ENCODE measurements at places on chromosomes 2 and 18.

DNA sequence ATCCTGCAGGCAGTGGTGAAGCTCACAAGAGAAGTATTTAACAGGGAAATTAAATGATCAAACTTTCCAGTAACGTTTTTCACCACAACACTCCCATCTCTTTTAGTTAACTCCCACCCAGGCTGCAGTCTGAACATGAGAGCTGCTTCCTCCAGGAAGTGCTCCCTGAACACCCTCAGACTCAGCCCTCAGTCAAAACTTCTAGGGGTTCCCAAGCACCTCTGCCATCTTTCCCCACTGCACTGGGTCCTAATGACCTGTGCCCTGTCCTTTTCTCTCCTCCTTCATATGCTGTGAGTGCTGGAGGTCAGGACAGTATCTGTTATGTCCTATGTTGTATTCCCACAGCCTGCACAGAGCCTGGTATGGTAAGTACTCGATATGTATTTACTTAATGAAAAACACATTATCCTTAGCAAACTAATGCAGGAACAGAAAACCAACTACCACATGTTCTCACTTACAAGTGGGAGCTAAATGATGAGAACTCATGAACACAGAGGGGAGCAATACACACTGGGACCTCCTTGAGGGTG is 49.2 kb upstream of the ASPRV1 start:
- DNase-seq = no peak

- no peak for DNase-seq
These were observed 62.5 kb upstream of the POMC start for GRCh38 chr2:25230948-25231311.

DNA sequence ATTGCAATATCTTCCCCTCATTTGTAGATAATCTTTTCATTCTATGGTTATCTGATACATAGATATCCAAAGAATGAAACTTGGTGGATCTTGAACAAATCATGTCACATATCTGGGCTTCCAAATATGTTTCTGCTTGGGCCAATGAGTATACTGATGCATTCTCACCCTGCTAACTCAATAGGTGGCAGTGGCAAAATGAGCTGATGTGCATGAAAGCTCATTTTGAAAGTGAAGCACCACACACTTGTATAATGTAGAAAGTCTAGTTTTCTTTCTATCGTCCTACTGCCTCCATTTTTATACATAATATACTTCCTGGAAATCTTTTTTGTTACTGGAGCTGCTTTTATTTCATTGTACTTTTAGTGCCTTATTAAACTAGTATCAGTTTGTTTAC is 208.2 kb downstream of the PRKCE start:
- DNase-seq = no peak

DNA sequence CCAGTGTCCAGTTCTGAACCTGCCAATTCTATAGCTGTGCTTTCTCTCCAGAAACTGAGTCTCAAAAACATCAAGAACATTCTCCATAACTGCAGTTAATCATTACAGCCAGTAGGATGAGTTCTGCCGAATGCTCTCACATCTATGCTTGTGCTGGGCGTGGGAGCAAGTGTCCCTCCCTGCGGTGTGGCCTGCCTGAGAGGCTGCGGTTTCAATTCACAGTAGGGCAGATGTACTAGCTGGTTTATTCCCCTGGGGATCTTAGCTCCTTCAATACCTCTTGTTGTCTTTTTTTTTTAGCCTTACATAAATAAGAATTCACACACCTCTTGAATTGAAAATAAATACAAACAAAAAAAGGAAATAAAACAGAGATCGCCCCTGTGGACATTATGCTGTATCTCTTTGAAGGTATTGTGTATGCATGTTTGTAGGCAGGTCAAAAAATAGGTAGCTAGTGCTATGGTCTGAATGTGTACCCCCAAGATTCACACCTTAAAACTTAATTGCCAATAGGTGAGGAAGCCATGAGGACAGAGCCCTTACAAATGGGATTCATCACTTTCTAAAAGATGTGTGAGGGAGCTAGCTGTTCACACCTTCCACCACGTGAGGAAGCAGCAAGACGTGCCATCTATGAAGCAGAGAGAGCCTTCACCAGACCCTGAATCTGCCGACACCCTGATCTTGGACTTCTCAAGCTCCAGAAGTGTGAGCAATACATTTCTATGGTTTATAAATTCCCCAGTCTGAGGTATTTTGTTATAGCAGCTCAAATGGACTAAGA is 74.3 kb downstream of the BCL2L11 start:
- no peak for DNase-seq

DNA sequence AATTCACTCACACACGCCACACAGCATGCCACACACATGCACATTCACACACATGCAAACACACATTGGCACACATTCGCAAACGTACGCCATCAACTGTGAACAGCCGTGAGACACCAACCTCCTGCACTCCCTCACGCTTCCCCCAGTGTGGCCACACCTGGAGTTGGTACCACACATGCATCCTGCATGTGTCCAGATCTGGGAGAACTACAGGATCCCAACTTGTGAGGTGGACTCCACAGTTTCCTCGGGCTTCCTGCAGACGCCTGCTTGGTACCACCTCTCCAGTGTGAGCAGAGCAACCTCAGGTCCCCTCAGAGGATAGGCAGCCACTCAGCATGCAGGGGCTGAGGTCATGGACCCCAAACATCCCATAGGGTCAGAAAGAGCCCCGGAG is 239.0 kb downstream of the EIPR1 start:
- no peak for DNase-seq

- DNase-seq = no peak
These were observed 5.7 kb downstream of the ARMC9 start for GRCh38 chr2:231204146-231204545.

DNA sequence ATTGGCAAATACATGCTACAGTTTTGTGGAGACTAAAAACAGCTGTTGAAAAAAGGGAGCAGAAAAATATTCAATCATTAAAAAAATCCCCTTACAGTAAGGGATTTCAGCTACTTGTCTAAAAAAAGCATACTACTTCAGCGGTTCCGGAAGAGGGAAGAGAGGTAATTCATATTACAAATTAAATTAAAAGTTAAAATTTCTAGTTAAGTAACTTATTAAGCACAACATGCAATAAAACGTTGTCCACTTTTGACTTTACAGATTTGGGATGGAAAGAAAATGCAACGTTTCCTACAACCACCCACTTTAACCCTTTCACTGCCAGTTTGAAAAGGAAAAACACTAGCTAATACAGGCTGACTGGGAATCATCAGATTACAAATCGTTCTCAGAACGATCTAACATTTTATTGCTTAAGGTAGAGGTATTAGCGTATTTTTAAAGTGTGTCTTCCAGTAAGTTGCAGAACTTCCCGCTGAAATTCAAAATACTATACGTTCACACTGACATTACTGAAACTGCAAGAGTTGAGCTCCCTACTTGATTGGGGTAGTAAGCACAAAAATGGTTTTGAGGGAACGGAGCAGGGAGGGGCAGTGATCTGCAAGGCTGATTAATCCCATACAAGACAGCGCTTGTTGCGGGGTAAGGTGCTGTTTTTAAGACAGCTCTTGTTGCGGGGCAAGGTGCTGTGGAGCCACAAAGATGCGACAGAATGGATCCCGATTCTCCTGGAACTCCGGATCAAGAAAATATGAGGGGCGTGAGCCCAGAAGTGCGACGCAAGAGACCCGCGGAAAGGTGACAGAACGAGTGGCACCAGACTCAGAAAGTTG is 743 bp downstream of the HADHA start:
- DNase-seq = no peak

DNA sequence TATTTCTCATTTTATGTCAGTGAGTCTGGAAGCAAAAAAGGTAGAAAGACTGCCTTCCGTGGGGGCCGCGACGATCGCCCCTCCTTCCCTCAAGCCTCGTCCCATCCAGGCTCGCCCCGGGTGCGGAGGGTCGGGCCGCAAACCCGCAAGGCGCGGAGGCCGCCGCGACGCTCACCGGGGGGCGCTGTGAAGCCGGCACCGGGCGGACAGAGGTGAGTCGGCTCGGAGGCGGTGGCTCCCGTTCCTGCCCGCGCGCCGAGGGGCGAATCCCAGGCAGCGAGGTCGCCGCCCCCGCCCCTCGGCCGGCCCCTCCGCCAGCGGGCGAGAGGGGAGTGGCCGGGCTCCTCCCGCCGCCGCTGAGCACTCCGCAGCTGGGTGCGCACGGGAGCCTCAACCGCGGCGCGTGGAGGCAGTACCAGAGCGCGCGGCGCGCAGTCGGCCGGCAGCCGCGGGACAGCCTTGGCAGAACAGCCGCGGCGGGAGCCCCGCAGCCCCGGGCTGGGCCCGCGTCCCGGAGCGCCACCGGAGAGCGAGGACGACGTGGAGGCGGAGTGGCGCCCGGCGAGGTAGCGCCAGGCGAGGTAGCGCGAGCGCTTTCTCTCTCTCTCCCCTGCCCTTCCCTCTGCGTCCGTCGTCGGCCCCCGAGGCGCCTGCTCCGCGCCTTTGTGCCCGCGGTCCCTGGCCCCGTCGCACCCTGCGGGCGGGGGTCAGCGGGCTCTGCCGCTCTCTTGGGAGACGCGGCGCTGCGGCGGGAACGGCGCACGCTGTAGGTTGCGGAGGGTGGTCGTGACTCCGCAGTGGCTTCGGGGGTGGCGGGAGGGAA is at the start of gene MYO1B:
MYO1B (plus strand) TSS at position 359 of the 823 bp plus-strand sequence. CDS start 31,492 bp downstream, outside the sequence.
- peak; percentile 15 for DNase-seq

Measured in activated T-helper 1 cell treated with Interleukin-2 at 50 U/mL for 16 hours (primary cell).